GM12892 (cell line): ENCODE measurements at places on chromosomes 13 and 19.

DNA sequence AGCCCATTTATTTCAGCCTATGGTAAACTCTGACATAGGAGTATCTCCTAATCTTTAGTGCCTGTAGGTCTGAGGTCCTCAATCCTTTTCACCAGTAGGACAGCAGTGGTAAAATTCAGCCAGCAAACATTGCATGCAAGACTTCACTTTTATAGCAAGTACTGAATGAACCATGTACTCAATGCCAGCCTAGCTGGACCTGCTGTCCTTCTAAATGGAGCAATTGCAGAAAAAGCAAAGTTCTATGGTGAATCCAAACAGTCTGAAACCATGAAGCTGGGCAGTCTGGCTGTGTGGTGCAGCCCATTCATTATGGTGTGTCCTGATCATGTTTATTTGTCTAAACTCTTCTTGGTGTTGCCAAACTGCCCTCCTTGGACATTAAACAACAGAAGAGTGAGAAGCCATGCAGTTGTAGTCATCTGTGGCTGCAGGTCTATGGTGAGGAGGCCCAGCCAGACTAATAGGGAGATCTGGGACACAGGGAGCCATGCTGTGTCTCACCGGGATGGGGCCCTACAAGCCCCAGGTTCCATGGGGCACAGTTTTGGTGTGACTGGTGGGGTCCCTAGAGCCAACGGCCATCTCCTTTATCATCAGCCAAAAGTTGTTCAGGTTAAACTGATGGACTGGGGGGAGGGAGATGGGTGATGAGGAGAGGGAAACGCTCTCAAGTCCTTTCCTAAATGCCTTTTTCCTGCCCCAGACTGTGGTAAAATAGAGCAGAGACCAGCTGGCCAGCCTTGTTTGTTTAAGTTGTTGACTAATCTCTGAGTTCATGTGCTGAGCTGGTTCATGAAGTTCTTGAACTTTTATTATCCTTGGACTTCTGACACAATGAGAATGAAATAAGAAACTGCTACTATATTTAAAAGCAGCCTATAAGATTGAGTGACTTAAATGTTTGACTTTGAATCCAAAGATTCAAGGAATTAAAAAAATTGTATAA lies 20.6 kb upstream of the TNFSF11 start:
- no peak for DNase-seq

GRCh38 chr19:2223959-2224358 lies 12.2 kb downstream of the PLEKHJ1 start:
- DNase-seq = peak; percentile 61

DNA sequence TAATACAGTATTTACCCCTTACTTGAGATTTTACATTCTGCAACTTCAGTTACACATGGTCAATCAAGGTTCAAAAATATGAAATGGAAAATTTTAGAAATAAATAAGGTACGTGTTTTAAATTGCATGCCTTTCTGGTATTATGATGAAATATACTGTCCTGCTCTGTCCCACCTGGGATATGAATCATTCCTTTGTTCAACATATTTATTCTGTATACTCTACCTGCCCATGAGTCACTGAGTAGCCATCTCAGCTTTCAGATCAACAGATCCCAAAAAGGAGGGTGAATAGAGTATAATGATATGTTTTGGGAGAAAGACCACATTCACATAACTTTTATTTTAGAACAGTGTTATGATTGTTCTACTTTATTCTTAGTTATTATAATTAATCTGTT lies 37.8 kb downstream of the STOML3 start:
- DNase-seq = no peak

GRCh38 chr13:31225998-31226675 lies 26.4 kb downstream of the B3GLCT start:
- DNase-seq = no peak

GRCh38 chr19:39166571-39167391 lies 30.0 kb upstream of the NCCRP1 start:
- DNase-seq = no peak

GRCh38 chr13:114237415-114238112 lies 2.9 kb downstream of the CDC16 start:
- DNase-seq = no peak

GRCh38 chr13:45370922-45371406 lies 30.0 kb upstream of the TPT1 start:
- DNase-seq = peak; percentile 63

- DNase-seq = no peak
Observed at GRCh38 chr13:72437458-72437857, 290.0 kb downstream of the MZT1 start.
